ENCODE measurements at places on chromosomes 2 and 18.
A peak's percentile ranks its signal among the peaks of the same experiment; 100 is the strongest.

DNA sequence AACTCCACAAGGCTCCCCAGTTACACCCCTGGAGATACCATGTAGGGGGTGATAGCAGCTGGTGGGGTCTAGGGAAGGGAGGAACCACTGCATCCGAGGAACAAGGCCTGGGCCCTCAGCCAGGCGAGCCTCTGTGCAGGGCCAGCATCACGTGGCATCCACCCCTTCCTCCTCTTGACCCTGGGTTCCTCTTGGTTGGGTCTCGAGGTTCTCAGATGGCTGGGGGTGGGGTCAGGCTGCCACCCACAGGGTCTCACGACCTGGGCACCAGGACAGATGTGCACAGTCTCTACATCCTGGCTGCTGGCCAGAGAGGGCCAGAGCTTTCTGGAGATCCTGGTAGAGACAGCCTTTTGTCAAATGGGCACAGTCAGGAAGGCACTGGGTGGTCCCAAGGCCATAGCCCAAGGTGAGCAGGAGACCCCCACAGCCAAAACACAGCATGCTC lies 10.4 kb downstream of the HS6ST1 start:
- DNase-seq: no peak

- DNase-seq: no peak
Observed at GRCh38 chr18:30618567-30618966, 424.0 kb downstream of the DSC3 start.

GRCh38 chr2:98016908-98017670 lies 21.3 kb upstream of the TMEM131 start:
- peak; percentile 12 for DNase-seq

GRCh38 chr2:136327162-136327852 lies 209.4 kb upstream of the CXCR4 start:
- peak; percentile 51 for DNase-seq

DNA sequence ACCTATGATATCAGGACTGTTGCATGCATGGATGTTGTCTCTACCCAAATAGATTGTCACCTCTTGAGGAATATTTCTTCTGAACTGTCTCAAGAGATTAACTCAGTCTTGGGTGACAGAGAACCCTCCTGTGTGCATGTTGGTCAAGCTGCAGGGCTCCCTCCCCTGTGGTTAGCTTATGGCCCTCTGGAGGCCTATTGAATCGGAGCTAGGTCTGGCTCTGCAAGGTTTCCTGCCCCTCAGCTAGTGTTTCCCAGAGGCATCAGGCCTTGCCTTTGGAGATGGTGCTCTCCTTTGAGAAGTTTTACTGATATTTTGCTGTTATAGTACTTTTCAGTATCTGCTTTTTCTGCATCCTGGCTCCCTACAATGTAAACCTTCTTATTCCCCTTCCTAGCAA lies 769.2 kb upstream of the FAM98A start:
- no peak for DNase-seq

DNA sequence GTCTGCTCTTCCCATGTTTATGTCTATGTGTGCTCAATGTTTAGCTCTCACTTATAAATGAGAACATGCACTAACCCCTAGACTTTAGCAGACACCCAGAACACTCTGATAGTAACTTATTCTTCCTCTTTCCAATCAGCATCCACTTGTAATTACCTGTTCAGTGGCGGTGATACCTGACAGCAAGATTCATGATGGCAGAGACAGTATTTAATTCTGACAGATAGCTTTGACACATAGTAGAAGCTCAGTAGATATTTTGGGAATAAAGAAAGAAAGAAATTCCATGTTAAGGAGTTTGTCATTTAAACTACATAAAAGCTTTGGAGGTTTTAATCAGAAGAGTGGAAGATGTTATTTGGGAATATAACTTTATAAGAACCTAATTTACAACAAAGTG lies 171.3 kb downstream of the CDH7 start:
- no peak for DNase-seq

- DNase-seq: no peak
Observed at GRCh38 chr2:104432991-104433390, 420.9 kb upstream of the POU3F3 start.

DNA sequence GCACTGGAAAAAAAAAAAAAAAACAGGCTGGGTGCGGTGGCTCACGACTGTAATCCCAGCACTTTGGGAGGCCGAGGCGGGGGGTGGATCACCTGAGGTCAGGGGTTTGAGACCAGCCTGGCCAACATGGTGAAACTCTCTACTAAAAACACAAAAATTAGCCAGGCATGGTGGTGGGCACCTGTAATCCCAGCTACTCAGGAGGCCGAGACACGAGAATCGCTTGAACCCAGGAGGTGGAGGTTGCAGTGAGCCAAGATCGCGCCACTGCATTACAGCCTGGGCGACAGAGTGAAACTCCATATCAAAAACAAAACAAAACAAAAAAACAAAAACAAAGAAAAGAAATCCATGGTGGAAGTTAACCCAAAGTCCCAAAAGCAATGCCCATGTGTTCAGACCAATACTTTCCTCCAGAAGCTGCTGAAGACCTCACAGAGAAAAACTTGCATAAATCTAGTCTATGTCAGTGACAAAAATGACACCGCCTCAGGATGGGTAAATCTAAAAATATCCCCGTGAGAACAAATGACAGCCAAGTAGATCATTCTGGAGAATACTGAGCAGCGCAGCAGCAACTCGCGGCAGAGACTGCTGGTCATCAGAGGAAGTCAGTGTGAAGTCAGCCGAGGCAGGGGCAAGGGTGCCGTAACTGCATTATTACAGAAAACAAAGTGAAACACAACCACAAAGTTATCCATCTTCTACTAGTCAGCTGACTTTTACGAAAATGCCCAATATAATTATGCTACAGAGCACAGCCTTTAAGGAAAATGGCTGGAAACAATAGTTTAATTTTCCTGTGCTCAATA lies 41.0 kb downstream of the LPIN2 start:
- DNase-seq: no peak

DNA sequence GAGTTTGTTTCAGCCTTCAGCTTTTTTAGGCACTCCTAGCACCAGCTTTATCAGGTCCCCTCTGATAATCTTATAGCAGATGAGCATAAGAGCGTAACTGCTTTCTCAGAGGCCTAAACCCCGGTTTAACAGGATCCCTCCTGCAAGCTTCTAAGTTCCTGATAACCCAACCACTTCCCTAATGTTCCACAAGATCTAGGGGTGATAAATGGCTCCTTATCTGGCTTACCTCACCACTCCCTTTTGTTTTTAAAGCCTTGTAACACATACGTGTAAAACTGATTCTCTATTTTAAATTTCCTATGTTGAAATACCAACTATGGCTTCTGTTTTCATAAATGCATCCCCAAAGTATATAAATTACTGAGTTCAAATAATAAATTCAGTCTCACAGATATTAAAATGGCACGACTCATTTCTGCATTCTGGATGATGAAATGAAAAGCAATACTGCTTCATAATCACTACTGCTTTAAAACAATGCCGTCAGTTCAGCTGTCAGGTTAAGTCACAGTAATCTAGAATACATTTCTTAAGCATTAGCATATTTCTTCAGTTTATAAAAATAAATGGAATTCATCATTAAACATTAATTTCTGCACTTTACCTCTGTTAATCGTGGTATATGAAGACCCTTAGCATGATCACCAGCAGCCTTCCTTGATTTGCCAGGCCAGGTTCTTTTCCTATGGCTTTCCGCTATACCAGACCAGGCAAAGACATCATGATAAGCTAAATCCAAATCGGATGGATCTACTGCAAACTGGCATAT lies 126.3 kb downstream of the C2orf74 start:
- DNase-seq: no peak

GRCh38 chr2:176132205-176133171 lies 3.0 kb downstream of the HOXD8 start:
- no peak for DNase-seq

DNA sequence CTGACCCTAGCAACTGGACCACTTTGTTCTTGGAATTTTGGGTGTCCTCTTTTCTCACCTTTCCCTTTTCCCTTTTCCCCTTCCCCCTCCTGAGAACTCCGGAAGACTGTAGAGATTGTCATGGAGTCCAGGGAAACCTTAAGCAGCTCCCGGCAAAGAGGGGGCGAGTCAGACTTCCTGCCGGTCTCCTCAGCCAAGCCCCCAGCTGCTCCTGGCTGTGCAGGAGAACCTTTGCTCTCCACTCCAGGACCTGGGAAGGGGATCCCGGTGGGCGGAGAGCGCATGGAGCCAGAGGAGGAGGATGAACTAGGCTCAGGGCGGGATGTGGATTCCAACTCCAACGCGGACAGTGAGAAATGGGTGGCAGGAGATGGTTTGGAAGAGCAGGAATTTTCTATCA lies 20.5 kb downstream of the SETBP1 start:
- no peak for DNase-seq

- peak; percentile 34 for DNase-seq
Observed at GRCh38 chr2:228224410-228224809, 42.9 kb upstream of the SPHKAP start.

DNA sequence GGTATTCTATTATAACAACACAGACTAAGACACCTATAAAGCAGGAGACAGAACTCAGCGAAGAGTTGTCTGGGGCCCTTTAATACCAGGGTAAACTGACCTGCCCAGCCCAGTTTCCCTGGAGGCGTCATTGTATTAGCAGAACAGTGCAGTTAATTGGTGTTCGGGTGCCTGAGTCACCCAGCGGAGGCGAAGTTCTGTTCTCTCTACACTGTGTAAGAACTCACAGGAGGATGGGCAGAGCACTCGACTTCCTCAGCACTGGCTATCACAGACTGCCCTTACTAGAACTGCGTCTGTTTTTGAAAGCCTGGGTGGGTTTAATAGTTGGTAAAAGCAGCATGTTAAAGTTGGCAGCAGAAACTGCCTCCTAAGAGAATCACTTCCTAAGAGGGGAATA lies 106.5 kb upstream of the ATP8B1 start:
- DNase-seq: peak; percentile 84

- no peak for DNase-seq
Observed at GRCh38 chr2:225793736-225794550, 394.4 kb downstream of the NYAP2 start.

DNA sequence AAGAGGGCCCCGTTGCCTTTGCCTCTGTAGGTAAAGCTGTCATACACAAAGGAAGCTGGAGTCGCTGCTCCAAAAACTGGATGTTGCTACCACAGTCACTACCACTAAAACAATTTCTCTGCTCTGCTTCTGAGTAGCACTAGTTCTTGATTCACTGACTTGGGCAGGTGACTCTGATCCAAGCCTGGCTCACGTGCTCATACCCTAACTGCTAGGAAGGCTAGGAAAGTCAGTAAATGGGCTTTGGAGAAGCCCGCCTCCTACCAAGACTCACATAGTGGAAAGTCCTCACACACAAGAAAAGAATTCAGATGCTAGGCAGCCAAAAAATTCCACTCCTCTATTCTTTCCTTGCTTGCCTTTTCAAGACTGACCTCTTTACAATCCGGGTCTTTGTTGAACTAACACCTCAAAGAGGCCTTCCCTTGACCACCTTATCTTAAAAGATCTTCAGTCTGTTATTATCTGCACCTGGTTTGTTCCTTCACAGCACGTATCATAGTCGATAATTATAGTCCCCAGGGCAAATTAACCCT lies 11.4 kb upstream of the DYNC1I2 start:
- DNase-seq: no peak

DNA sequence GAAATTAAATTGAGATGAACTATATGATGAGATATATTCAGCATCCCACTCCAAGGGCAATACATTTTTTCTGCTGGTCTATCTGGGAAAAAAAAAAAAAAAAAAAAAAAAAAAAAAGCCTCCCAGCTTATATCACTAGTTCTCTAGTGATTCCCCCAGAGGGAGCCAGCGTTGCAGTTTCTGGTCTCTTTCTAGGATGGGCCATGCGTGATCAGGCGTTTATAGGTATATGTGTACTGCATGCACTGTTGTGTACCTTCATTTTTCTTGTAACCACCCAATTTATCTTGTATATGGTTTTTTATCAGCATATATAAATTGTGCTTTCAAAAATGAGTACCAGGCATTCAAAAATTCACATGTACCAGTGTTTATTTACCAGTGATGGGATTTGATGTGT lies 35.1 kb downstream of the DCDC2C start:
- no peak for DNase-seq

- DNase-seq: no peak
Observed at GRCh38 chr18:77220726-77221125, 28.9 kb upstream of the GALR1 start.

Data from bronchial epithelial cell (primary cell).